ENCODE measurements at places on chromosomes 3 and 15.

GRCh38 chr3:29665688-29666087 lies 384.8 kb downstream of the RBMS3 start:
- no peak for DNase-seq

DNA sequence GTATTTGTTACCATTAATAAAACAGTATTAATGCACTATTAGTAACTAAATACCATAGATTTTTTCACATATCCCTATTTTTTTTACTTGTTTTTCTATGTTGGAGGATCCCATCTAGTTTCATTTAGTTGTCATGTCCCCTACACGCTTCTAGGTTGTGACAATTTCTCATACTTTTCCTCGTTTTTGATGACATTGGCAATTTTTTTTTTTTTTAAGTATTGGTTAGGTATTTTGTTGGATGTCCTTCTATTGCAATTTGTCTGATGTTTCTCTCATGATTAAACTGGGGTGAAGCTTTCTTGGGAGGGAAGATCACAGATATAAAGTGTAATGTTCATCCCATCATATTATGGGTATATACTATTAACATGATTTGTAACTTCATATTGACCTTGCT lies 409.1 kb upstream of the CNTN6 start:
- DNase-seq, result no peak

DNA sequence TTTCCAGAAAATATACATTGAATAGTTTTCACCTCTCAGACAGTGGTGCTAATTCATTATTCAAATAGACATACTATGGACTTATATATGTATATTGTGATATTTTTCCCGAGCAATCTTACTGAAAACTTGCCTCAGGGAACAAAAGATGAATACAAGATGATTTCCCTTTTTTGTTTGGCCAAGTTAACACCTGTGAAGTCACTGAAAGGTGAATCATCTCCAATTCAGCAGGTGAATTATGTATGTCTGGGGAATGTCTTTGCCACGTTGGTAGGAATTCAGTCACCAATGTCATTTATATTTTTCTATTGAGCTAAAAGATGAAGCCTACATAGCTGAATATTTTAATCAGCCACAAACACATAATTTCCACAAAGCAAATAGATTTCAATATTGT lies 88.2 kb downstream of the GPR156 start:
- peak; percentile 81 for DNase-seq

- DNase-seq, result no peak
Measured at GRCh38 chr15:71366926-71367325, 251.7 kb downstream of the THSD4 start.

DNA sequence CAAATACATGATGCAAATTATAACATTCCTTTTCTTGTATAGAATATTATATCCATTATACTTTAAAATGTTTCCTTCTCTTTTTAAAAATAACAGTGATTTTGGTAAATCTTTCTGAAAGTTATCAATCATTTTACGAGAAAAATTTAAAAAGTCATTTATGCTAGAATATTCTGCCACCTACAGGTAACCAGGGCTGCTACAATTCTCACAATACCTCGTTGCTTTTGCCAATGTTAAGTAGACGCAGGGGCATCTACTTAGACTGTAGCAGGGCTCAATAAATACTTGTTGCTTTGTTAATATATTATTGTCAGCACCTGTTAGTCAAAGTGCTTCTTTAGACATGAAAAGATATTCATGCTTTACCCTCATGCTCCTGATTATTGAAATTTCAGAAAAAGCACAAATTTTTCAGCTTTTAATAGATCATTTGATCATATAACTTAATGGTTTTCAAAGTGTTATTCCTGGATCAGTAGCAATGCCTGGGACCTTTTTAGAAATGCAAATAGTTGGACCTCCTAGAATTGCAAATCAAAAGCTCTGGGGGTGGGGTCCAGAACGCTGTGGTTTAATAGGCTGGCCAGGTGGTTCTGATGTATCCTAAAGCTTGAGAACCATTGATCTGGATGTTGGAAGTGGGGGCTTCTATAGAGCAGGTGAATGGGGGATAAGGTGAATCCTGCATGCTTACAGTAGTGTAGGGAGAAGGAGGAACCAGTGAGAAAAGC lies 223.6 kb upstream of the PDZRN3 start:
- peak; percentile 52 for DNase-seq

DNA sequence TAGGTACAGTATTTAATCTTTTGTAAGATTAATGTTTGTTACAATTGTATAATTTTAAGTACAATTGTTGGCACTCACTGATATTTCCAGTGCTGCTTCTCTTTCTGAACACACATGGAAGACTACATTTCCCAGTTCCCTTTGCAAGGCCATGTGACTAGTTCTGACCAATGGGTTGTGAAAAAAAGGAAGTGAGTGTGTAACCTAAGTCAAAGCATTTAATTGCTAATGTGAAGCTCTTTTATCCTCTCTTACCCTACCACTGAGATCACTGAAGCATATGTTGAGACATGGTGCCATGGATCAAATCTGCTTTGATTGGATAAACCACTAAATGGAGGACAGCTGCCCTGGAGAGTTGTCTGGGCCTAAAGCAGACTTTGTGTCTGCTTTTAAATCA lies 83.9 kb upstream of the PLXND1 start:
- peak; percentile 78 for DNase-seq

DNA sequence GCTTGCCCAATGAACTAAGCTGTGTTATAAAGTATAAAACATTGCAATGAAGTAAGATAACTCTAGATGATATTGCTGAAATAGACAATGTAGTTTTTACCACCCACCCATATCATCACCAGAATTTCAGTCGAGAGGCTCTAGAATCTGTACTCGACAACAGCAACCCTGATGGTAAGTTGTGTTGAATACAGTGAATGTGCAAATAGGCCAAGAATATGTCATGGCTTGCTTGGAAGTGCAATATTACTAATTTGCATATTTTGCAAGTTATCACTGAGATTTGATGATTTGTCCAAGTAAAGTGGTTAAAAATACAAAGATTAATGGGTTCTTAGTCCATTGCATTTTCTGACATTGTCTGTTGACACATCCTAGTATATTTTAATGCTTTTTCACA lies 90.6 kb upstream of the TUSC7 start:
- DNase-seq, result no peak

DNA sequence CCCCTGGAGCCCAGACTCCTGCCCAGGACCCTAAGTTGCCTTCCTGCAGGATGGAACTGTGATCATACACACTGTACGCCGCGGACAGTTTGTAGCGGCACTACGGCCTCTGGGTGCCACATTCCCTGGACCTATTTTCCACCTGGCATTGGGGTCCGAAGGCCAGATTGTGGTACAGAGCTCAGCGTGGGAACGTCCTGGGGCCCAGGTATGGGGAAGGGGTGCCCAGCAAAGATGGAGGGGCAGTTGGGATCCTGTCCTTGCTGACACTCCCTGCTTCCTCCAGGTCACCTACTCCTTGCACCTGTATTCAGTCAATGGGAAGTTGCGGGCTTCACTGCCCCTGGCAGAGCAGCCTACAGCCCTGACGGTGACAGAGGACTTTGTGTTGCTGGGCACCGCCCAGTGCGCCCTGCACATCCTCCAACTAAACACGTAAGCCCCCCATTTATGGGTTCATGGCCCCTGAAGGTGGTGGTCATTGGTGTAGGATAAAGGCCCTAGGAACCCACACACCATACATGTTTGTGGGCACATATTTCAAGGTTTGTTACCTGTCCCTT lies 28.8 kb downstream of the NBEAL2 start:
- DNase-seq, result no peak

GRCh38 chr3:188385295-188385694 lies 231.3 kb downstream of the LPP start:
- DNase-seq, result peak; percentile 54

GRCh38 chr15:87778358-87778757 lies 478.2 kb downstream of the NTRK3 start:
- DNase-seq, result no peak

Data from epithelial cell of esophagus (primary cell).